ENCODE measurements at places on chromosomes 2 and 18.

GRCh38 chr2:198471291-198471690 lies 666.9 kb downstream of the PLCL1 start:
- DNase-seq: no peak

- DNase-seq: no peak
Observed at GRCh38 chr2:128145651-128146050, 54.7 kb downstream of the UGGT1 start.

GRCh38 chr18:36451454-36452251 lies 154.1 kb downstream of the FHOD3 start:
- DNase-seq: no peak

GRCh38 chr2:68196120-68196716 lies 38.5 kb downstream of the PNO1 start:
- DNase-seq: peak; percentile 64

DNA sequence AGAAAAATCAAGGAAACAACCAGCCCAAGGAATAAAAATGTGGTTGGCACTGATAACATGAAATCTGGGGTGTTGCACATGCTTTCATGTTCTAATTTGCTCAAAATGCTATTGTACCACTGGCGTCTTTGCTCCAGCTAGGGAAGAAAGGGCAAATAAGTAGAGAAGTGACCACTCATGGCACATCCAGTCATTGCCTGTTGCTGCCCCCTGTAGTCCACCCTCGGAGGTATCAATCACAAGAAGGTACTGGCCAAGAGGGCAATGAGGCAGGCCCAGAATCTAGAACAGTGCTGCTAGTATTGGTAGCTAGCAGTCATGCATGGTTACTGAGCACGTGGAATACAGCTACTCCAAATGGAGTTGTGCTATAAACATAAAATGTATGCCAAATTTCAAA lies 213.4 kb downstream of the CDCA7 start:
- DNase-seq: no peak

- no peak for DNase-seq
Observed at GRCh38 chr2:236194786-236195185, 26.6 kb upstream of the GBX2 start.
